ENCODE measurements at places on chromosomes 5 and 9.

DNA sequence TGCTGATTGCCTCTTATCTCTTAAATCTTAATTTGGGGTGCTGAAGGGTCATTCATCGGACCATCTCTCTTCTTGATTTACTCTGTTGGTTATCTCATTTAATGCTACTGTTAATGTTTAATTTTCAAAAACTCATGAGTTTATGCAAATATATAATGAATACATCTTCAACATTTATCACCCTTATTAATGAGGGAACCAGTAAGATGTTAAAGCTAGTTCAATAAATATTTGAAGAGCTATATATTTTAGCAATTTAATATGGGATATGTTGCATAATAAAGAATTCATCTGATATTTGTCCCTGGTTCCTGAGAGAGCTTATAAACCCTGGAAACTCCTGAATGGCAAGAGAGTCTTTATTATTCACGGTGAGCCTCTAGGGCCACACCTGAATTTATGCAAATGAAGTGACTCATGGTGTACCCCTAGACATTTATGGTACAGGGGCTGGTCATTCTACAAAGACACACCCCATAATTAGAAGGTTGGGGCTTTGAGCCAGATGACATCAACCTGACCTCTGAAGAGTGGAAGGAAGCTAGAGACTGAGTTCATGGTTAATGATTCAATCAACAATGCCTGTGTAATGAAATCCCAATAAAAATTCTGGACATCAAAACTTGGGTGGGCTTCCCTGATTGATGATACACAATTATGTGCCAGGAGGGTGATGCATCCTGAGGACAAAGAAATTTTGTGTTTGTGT, 339.5 kb upstream of the ZNF608 start:
- no peak for DNase-seq

- DNase-seq, result no peak
These were observed 28.2 kb upstream of the DMAC1 start for GRCh38 chr9:7827792-7828191.

DNA sequence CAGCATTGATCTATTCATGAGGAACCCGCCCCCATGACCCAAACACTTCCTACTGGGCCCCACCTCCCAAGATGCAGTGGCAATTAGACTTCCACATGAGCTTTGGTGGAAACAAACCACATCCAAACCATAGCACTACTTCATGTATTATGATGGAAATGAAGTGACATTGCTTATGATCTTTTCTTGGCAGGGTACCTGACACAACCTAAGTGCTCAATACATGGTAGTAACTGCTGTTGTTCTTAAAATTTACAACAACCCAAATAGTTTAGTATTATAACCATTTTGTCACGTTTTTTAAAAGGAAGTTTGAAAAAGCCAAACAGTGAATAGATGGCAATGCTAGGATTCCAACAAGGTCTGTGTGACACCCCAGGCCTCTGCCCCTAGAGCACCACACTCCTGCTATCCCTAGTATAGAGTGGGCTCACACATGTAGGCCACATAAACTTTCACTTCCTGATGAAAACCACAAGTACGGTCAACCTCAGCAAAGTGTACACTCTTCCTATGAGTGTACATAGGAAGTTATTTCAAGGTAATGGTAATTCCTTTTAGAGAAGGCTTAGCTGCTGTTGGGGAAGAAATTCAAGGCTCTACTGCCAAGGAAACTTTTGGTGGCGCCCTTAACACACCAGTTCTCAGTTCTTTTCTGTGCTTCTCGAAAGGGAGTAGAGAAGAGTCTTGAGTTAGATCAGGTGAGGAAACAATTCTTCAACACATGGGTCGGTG, 97.6 kb downstream of the ARSB start:
- no peak for DNase-seq

DNA sequence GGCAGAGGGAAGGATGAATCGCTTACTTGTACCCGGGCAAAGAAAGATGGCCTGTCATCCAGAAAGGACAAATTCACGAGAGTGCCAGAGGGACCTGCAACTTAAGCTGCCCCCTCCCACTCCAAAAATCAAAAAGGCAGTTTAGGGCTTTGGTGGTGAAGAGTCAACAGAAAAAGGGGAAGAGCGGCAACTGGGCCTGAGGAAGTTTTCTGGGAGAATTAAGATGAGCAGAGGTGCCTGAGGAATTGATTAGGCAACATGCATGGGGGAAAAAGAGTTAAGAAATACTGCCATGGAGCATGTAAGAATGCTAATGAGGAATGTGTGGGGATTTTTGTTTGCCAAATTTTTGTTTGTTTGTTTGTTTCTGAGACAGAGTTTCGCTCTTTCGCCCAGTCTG, 1.8 kb upstream of the ACTL7B start:
- no peak for DNase-seq

- DNase-seq, result no peak
These were observed 367.8 kb downstream of the TLE1 start for GRCh38 chr9:81321551-81321950.

DNA sequence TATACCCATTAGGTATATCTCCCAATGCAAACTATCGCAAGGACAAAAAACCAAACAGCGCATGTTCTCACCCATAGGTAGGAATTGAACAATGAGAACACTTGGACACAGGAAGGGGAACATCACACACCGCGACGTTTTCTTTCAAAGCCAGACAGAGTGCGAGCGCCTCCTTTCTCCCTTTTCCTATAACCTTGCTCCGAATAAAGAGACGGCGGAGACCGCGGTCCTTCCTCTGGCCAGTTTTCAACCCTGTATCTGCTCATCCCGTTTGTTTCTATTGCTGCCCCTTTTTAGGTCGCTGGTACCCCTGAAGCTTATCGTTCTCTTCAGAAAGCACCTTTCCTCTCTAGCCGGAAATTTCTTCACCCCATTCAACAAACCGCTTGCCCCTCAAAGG, 1.3 kb downstream of the LVRN start:
- DNase-seq, result no peak

- no peak for DNase-seq
These were observed 48.6 kb upstream of the VDAC1 start for GRCh38 chr5:134053314-134053839.

- DNase-seq, result no peak
These were observed 85.7 kb upstream of the FAM169A start for GRCh38 chr5:74951865-74952264.

DNA sequence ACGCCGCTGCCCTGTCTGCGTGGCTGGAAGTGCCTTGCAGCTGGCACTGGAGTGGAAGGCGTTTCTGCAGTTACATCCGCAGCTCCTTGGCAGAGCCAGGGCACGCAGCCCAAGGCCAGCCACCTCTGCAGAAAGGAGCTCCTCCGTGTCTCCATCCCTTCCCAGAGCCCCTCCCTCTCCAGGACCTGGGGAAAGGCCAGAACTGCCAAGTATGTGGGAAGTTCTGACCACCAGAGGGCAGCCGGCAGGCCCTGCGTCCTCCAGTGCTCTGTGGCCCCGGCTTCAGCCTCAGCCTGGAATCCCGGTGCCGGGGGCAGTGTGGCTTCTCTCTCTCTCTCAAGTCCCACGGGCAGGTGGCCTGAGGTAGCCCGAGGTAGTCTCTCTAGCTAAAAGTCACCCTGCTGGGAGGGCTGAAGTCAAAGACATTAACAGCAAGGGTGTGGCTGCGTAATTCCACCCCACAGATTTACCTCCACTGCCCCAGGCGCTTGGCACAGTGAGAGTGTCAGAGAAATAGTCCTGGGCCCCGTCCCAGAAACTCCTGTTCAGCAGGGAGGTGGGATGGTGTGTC, 101.7 kb upstream of the FCN2 start:
- peak; percentile 6 for DNase-seq

DNA sequence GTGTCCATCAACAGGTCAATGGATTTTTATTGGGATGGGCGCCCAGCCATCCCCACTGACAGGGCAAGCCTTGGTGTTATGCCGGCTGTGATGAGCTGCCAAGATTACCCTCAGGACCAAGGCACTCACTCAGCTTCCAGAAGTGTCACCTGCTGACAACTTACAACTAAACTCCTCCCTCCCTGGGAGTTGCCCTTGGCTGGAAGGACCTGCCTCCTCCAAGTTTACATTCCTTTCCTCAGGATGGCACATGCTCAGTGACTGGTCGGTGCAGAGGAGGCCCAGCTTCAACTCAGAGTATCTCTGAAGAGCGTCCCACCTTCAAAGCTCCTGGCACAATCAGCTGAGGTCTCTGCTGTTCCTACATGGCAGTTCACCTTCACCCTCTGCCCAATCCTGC, 52.5 kb upstream of the ZBTB43 start:
- no peak for DNase-seq

- DNase-seq, result peak; percentile 76
These were observed 724 bp upstream of the LYSMD3 start for GRCh38 chr5:90529939-90530677.

Measured in NCI-H1417 (cell line).